ENCODE measurements at places on chromosomes 12 and 14.
A peak's percentile ranks its signal among the peaks of the same experiment; 100 is the strongest.

DNA sequence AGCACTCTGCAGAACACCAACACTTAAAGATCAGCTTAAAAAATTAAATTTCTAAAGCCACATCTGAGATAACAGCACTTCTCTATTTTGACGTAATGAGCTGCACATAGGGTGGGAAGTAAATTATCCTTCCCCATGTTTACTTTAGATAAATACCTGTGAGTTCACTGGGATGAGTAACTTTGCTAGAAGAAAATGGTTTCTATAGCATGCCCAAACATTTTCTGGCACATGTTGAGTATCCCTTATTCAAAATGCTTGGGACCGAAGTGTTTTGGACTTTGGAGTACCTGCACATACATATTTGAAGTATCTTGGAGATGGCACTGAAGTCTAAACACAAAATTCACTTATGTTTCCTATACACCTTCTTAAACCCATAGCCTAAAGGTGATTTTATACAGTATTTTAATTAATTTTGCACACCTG is 6.6 kb downstream of the SLC38A2 start:
- DNase-seq = no peak

DNA sequence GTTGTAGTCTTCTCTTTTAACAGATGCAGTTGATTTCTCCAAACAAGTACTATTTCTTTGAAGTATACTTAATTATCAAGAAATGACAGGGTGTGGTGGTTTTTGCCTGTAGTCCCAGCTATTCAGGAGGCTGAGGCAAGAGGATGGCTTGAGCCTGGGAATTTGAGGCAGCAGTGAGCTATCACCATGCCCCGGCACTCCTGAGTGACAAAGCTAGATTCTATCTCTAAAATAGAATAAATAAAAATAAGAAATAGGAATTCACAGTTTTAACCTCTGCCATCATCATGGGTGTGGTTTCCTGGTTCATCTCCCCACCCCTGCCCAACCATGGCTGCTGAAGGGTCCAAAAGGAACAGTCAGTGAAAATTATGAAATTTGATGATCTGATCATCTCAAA is 290.2 kb upstream of the FLRT2 start:
- no peak for DNase-seq

DNA sequence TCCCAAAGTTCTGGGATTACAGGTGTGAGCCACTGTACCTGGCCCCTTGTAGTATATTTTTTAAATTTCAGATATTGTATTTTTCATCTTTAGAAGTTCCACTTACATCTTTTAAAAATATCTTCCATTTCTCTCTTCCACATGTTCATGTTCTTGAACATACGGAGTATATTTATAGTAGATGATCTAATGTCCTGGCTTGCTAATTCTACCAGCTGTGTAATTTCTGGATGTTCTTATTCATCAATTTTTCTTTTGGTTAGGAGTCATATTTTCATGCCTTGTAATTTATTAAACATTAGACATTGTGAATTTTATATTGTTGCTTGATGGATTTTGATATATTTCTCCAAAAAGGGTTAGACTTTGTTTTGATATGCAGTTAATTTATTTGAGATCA is 30.8 kb downstream of the NTN4 start:
- no peak for DNase-seq

DNA sequence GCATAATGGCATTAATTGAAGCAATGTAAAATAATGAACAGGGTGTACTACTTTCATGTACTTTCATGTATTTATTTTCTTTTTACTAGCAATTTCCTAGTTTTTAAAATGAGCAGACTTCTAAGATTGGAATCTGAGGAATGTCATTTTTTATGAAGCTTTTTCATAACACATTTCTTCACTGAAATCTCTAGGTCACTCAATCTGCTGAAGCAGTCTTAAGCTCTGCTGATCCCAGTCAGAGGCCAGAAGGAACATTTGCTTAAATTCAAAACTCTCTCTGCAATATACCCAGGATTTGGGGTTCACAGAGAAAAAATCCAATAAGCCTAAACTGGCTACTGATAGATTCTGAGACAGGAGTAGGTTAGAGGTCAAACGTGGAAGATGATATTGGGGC is 73.6 kb upstream of the CNTN1 start:
- DNase-seq = no peak

GRCh38 chr12:26402648-26403047 is 207.3 kb downstream of the SSPN start:
- no peak for DNase-seq

- no peak for DNase-seq
Measured at GRCh38 chr12:53907103-53907502, 31.5 kb upstream of the HOXC13 start.

DNA sequence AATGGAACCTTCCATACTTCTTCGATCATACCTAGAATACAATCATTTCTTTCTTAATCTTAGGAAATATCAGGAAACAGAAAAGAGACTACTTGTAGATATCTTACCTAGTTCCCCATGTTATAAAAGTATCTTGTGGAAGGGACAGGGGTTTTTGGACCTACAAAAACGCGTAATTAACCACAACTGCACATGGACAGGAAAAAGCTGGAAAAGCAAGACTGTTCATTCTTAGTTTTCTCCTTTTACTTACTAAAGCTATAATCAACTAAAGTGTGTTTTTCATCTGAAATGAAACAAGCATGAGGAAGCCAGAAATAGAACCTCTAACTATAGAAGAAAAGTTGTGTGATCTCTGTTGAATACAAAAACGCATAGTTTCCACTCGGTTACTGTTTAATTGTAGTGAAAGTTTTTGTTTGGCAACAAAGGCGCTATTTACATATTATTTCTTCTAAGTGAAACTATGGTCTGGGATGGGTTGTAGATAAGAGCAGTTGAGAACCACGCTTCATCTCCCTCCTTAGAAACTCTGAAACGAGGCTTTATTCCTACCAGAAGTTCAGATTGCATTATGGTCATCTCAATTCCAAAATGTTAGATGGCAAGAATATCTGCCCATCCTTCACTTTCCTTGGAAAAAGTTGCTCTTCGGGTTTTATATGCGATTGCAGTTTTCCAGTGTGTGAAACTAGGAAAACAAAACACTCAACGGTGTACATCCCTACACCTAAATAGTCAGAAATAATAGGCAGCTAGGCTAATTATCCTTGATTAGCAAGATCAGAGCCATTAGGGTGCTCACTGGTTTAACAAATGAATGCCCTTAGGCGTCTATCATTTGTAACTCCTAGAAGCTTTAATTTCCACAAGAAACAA is 1.1 kb downstream of the BCAT1 start:
- DNase-seq = peak; percentile 64

- no peak for DNase-seq
Measured at GRCh38 chr12:127238107-127238506, 1028.9 kb upstream of the TMEM132C start.

DNA sequence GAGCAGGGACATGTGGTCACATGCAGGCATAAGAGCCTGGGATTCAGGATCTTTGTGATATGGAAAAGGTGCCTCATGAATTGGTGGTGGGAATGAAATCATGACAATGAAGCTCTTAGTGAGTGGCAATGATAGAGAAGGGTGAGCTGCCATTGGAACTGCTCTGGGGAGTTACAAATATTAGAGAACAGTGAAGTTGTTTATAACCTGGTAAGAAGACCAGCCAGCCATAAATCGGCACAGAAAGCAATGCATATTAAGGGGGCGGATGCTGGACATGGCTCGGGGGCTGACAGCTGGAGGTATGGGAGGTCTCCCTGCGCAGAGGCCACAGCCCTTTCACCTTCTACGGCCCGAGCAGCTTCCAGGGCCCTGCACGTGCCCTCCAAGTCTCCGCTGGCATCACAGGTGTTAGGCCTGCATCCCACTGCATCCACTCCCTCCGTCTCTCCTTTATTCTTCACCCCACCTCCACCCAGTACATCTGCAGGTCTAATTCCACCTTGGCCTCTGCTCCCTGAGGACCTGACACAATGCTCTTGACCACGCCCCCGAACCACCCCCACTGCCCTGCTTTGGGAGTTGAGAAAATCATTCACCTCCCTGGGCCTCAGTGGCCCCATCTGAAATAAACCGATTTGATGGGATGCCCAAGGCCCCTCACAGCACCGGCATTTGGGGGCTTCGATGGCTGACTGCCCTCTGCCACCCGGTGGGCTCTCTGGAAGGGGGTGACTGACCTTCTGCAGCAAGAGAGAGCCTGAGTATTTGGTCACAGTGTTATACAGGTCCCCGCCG is 4.1 kb downstream of the CACNA2D4 start:
- no peak for DNase-seq

- no peak for DNase-seq
Measured at GRCh38 chr14:95208598-95208997, 51.3 kb upstream of the DICER1 start.

- DNase-seq = no peak
Measured at GRCh38 chr14:79584679-79585078, 626.6 kb downstream of the DIO2 start.

DNA sequence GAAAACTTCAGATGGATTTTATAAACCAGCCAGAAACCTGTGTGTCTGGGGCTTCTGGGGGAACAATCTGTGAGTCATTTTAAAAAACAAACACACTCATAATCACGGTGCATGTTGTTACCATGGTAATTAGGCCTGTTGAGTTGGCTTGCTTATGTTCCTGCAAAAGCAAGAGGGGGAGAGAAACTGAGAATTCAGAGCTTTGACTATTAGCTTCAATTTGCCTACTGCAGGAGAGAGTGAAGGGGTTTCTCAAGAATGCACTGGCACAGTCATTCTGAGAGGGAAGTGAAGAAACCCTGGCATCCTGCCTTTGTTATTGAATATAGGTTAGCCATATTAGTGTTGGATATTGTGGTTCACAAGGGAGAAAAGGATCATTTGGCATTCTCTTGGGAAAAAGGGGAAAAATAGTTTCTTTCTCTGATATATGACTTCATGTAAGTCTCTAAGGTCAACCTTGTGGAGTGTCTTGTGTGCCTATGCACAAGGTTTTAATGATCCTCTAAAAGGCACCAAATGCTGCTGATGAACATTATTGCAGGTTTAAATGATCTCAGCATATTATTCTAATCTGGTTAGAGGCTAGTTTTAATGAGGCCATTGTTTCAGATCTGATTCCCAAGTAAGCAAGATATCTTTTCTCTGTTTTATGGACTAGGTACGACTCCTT is 12.9 kb downstream of the GNG2 start:
- DNase-seq = peak; percentile 79

- peak; percentile 43 for DNase-seq
Measured at GRCh38 chr14:79043194-79043889, 873.2 kb downstream of the NRXN3 start.

DNA sequence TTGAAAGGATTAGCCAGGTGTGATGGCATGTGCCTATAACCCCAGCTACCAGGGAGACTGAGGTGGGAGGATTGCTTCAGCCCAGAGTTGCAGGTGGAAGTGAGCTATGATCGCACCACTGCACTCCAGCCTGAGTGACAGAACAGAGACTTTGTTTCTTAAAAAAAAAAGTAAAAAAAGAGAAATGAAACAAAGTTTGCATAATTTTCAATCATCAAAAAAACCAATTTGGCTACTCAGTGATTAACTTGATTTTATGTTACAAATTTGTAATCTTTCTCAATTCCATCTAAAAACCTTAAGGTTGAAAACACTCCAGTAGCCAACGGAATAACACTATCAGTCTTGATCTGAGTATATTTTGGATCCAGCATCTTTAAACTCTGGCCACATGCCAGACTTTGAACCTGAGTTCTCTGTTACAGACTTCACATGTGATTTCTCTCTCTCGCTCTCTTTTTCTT is 12.6 kb upstream of the DENND5B start:
- peak; percentile 94 for DNase-seq

GRCh38 chr12:113852695-113853490 is 113.2 kb downstream of the RBM19 start:
- DNase-seq = no peak

DNA sequence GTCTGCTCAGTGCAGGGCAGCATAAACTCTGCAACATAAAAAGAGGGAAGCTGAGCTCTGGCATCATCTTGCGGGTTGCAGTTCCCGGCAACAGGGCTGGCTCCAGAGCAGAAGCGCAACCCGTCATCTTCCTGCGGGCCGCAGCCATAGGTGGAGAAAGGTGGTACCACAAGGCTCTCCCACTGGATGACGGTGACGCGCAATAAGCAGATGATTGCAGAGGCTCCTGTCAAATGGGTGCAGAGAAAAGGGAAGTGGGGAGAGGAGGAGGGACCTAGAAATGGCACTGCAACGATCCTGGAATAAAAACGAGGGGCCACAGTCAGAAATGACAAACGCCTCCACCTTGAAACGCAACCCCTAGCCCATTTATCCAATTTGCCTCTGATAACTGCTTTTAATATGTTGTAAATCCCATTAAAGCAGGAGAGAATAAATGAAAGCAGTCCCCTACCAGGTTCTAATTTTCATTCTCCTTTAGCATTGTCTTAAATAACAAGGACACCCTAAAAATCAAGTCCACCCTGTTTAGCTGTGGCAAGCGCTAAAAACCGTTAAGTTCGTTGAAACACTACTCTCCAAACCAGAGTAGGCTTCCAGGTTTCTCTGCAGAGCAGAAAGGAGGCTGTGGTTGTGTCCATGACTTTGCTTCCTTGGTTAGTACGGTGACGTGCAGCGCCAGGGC is 30.9 kb upstream of the TUBA1C start:
- no peak for DNase-seq

- no peak for DNase-seq
Measured at GRCh38 chr14:39773387-39774126, 341.3 kb upstream of the FBXO33 start.

GRCh38 chr14:19920021-19920657 is at the start of gene OR4K5:
Gene OR4K5 (plus strand): TSS chr14:19920607. CDS start chr14:19920607, 0 bp downstream.
- DNase-seq = no peak

- peak; percentile 67 for DNase-seq
Measured at GRCh38 chr12:70692681-70693288, 55.6 kb upstream of the PTPRB start.

DNA sequence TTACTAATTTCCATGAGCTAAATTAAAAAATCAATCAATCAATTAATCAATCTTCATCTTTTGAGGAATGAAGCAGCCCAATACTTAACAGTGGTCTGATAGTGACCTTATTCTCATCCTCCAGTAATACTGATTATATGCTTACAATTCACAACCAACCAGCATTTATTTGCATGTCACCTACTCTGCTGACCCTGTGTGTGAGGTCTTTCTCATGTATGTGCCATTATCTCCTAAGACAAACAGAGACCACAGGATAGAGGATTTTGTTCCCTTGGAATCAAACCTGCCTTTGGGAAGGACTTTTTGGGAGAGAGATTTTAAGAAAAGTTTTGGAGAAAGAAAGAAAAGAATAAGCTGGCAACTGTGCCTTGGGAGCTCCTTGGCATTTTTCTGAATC is 197.2 kb downstream of the NRXN3 start:
- no peak for DNase-seq

DNA sequence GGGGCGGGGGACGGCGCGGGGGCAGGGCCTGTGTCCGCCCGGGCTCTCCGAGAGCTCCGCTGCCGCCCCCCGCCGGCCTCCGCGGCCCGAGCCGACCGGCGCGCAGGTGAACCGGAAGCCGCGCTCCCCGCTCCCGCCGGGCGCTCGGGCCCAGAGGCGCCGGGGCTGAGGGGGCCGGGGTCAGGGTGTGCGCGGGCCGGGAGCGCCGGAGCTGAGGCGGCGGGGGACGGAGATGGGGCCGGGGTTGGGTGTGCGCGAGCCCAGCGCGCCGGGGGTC is 431 bp downstream of the HIP1R start:
- peak; percentile 64 for DNase-seq

GRCh38 chr12:14554281-14555007 is 13.2 kb downstream of the PLBD1 start:
- no peak for DNase-seq

Data from Karpas-422 (cell line).